ENCODE measurements at places on chromosomes 3 and 15. TPM values are rescaled to one million over a fixed set of nuclear protein-coding genes. Genes with fewer than 3 reads are reported as not detected.

DNA sequence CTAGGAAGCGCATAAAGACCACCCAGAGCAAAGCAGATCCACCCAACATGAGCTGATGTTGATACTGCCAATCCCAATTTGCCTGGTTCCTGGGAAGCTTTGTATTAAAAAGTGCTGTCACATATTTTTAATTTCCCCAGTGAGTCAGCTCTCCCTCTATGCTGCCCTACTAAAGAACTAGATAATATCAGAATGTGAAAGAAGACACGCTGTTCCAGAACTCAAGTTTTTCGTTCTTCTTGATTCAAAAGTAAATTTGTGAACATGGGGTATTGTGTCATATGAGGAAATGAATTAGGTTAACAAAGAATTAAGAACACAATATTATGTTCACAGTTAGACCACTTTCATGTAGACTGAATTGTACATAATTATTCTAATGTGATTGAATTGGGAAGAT is 734.2 kb upstream of the ALCAM start:
- H3K36me3 ChIP-seq, result peaks cover 6% of the 10 kb centered on the region
- no peak overlapping the region for H3K4me3 ChIP-seq
- H3K27me3 ChIP-seq, result no peaks in the 10 kb centered on the region
- peak overlapping the region; percentile 74 for H3K27ac ChIP-seq
- peaks cover 20% of the 10 kb centered on the region for H3K4me1 ChIP-seq

GRCh38 chr15:100834731-100835130 is 44.9 kb upstream of the ALDH1A3 start:
- H3K4me3 ChIP-seq, result no peak overlapping the region
- no peaks in the 10 kb centered on the region for H3K27me3 ChIP-seq
- H3K4me1 ChIP-seq, result no peaks in the 10 kb centered on the region
- H3K36me3 ChIP-seq, result no peaks in the 10 kb centered on the region
- no peak for DNase-seq

GRCh38 chr3:67916353-67916752 is 261.9 kb upstream of the SUCLG2 start:
- H3K27ac ChIP-seq, result no peak overlapping the region
- DNase-seq, result no peak
- no peaks in the 10 kb centered on the region for H3K4me1 ChIP-seq
- peaks cover 22% of the 10 kb centered on the region for H3K27me3 ChIP-seq

Gene ACP3
- not detected for total RNA-seq

Gene TRIM42
- total RNA-seq, result not detected
